ENCODE measurements at places on chromosomes 16 and 17. TPM values are rescaled to one million over a fixed set of nuclear protein-coding genes. Genes with fewer than 3 reads are reported as not detected.

The CPSF4L gene
- total RNA-seq: not detected

The NRN1L gene
- total RNA-seq: 0.51 TPM

The SEPTIN1 gene
- total RNA-seq: not detected

The WFIKKN2 gene
- not detected for total RNA-seq

The NUBP1 gene
- total RNA-seq: 42.4 TPM

The HSPB9 gene
- total RNA-seq: not detected

The SMIM36 gene
- total RNA-seq: not detected

The TBC1D3C gene
- 0.56 TPM for total RNA-seq

The STH gene
- total RNA-seq: not detected

The HNF1B gene
- 0.34 TPM for total RNA-seq

The TAT gene
- not detected for total RNA-seq

The SLC5A10 gene
- total RNA-seq: not detected

The GCGR gene
- total RNA-seq: not detected

The FLOT2 gene
- 195 TPM for total RNA-seq

The C16orf96 gene
- not detected for total RNA-seq

The ALDH3A1 gene
- total RNA-seq: 0.85 TPM

The FKBP10 gene
- 244 TPM for total RNA-seq

The BAHCC1 gene
- total RNA-seq: 4.8 TPM

The TCAP gene
- 0.60 TPM for total RNA-seq

The KLHL10 gene
- total RNA-seq: not detected

The SNX20 gene
- total RNA-seq: 0.70 TPM

The EPN2 gene
- total RNA-seq: 31.1 TPM

The UNC13D gene
- 3.2 TPM for total RNA-seq

The KRT20 gene
- not detected for total RNA-seq

The RAB11FIP4 gene
- total RNA-seq: 0.05 TPM

The AXIN2 gene
- 3.1 TPM for total RNA-seq

The PTX4 gene
- total RNA-seq: not detected

The COPZ2 gene
- total RNA-seq: 3.8 TPM

The DNAI2 gene
- total RNA-seq: not detected

The SULT1A1 gene
- 1.2 TPM for total RNA-seq

The PABPN1L gene
- total RNA-seq: not detected

The TLCD3B gene
- not detected for total RNA-seq

The GAST gene
- total RNA-seq: not detected

The C16orf74 gene
- total RNA-seq: 12.4 TPM

The MSLN gene
- not detected for total RNA-seq
